ENCODE measurements at places on chromosomes 2 and 18.
A peak's percentile ranks its signal among the peaks of the same experiment; 100 is the strongest.

DNA sequence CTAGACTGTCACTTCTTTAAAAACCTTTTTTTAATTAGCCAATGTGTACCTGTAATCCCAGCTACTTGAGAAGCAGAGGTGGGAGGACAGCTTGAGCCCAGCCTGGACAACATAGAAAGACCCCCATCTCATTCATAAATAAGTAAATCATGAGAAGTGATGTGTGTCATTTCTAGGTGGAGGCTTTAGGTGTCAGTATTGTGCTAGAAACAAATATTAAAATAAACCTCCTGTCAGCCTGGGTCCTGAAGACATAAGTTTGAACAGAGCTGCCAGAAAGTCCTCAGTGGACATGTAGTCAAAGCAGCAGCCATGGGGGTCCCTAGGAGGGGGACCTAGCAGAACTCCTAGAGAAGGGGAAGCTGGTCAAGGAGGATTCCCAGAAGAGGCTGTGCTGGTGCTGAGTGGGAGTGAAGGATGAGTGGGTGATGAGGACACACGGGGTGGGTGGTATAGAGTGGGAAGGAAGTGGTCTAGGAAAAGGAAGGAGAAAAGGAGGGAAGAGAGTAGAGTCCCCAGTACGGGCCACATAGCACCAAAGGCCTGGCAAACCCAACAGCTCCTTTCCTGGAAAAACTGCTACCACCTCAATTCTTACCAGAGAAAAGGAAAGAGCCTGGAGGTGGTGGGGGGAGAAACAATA lies 316.6 kb upstream of the NCKAP5 start:
- no peaks in the 10 kb centered on the region for H3K36me3 ChIP-seq
- no peak overlapping the region for H3K4me3 ChIP-seq
- H3K4me1 ChIP-seq: peaks cover 6% of the 10 kb centered on the region
- H3K27me3 ChIP-seq: peaks cover 25% of the 10 kb centered on the region
- no peak for DNase-seq

DNA sequence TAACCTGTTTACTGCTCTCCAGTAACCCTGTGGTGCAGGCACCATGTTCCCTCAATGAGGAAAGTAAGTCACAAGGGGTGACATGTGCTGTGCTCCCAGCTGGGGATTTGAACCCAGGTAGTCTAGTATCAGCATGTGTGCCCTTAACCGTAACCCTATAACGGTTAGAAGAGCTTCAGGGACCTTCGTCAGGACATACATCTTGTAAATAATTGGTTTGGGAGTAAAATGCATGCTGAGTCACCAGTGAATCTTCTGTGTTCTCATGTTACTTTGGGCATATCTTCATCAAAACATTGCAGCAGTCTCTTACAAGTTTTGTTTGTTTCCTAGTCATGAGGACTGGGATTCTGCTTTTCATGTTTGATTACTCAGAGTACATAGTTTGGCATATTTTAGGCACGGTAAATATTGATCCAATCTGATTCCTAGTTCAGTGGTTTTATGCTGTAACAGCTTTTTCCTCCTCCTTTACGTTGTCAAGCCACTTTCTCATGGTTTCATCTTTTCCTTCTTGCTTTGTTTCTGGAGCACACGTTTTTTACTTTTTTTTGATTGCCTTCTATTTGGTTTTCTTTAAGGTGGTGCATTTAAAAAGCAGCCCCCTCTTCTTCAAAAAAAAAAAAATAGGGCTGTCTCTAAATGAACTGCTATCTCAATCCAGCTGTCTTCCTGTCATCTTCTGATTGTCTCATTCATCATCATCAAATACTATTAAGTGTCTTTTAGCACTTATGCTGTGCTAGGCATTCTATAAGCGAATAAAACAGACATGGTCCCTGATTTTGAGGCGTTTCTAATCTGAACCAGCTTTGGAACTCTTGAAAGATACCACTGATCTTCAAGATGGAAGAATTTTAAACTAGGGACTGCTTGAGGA lies 50.4 kb downstream of the CLIP4 start:
- no peaks in the 10 kb centered on the region for H3K36me3 ChIP-seq
- no peaks in the 10 kb centered on the region for H3K4me1 ChIP-seq
- peak overlapping the region; percentile 47 for H3K27ac ChIP-seq
- no peak for DNase-seq
- H3K27me3 ChIP-seq: no peaks in the 10 kb centered on the region

DNA sequence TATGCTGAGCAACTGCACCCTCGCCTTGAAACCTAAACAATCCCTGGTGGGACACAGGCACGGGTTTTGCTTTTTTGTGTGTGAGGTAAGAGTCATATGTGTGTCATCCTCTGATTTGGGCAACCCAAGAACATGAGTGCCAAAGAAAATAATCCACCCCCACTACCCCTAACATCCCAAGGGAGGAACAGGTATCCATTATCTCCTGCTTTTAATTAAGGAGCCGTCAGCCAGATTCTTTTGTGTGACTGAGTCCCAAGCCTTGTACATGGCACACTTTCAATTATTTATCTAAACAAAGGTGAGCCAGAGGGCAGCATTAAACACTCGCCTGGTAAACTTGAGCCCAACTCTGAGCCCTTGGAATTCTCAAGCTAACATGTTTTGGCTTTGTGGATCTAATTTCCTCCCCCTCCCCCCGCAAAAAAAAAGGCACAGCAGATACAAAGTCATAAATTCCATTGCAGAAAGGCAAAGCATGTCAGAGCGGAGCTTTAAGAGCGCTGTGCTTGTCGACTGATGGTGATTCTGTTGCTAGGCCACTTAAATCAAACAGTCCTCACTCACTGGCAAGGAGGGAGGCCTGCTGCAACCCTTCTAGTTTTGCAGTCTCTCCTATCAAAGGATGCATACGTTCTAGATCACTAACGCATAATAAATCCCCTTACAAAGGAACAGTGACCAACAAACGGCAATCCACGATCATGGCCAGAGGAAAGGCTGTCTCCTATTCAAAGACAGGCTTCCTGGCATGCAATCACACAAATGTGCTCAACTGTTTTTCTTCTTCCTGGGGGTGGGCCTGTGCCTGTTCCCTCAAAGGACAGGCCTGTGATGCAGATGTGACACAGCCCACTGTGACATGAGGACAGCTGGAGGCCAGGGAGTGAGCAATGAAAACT lies 143.5 kb upstream of the LMAN1 start:
- DNase-seq: no peak
- H3K36me3 ChIP-seq: no peaks in the 10 kb centered on the region
- no peaks in the 10 kb centered on the region for H3K4me1 ChIP-seq
- H3K4me3 ChIP-seq: no peak overlapping the region

- no peak overlapping the region for H3K27ac ChIP-seq
- H3K27me3 ChIP-seq: peaks cover 11% of the 10 kb centered on the region
- no peak overlapping the region for H3K4me3 ChIP-seq
Observed at GRCh38 chr2:177584030-177584692, 191.6 kb downstream of the AGPS start.

DNA sequence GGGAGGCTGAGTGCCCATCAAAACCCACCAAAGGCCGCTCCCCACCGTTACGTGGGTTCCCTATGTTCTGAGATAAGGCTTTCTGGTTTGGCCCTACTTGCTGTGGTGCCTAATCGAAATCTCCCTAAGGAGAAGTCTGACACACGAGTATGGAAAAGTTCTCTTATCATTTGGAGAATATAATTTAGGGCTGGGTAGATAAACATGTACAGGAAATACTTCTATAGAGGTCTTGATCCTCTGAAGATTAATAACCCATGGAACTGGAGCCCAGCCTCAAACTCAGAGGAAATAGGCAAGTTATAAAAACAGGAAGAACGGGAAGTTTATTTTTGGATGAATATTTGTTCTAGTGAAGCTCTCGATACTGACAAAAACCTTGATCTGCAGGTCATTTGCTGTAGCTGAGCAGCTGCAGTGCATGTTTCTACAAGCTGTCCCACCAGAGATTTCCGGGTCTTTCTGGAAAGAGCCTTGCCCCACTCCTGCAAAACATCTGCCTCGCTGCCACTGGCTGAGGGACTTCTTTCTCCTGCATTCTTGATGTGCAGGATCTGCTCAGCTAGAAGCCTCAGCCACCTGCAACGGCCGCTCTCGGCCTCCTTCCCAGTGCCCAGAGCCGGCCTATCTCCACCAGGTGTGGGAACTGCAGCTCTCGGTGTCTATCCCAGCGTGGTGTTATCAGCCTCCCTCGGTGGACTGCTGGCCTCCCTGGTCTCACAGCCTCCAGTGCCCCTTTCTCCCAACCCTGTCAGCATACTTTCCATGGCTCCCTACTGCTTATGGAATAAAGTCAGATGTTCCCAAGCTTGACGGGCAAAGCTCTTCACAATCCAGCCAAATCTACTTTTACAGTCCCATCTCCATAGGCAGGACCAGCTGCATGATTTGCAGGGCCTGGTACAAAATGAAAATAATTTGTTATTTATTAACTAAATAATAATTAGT lies 48.6 kb downstream of the SPRED2 start:
- no peaks in the 10 kb centered on the region for H3K36me3 ChIP-seq
- no peak overlapping the region for H3K27ac ChIP-seq
- no peak overlapping the region for H3K4me3 ChIP-seq
- peaks cover 27% of the 10 kb centered on the region for H3K4me1 ChIP-seq
- H3K27me3 ChIP-seq: peaks cover 44% of the 10 kb centered on the region

DNA sequence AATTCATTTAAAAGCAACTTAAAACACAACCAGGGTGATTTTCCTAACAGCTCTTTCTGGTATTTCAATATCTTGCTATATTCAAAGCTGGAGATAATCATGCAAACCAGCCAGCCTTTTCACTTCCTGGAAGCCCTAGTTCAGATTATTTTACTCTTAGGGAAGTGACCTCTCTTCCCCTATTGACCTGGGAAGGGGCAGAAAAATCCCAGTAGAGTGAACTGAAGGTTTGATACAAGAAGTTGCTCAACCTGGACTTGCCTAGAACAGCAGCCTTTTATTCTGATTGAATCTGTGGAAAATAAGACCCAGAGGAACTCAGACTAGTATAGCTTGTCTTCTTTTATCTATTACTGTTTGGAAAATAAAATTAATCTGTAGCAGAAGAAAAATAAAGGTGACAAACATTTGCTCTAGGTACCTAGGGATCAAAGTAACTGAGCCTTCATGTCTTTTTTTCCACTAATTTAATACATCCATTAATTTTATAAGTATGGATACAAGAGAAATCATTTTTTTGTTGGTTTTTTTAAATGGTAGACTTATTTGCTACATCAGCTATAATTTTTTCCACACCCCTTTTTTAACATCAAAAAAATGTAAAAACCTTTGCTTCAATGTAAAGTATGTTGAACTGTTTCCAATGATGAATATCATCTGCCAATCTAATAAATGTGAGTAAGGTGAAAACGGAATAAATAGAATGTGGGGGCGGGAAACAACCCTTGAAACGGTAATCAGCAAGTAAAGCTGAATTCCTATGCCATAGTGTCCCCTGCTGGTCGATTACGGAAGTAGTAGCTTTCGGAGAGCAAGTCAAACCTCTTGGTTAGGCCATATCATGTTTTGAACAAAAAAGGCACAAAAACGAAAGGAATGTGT lies 629.9 kb downstream of the NRXN1 start:
- no peak overlapping the region for H3K4me3 ChIP-seq
- H3K27ac ChIP-seq: no peak overlapping the region
- H3K27me3 ChIP-seq: no peaks in the 10 kb centered on the region
- H3K36me3 ChIP-seq: no peaks in the 10 kb centered on the region
- H3K4me1 ChIP-seq: no peaks in the 10 kb centered on the region
- peak; percentile 34 for DNase-seq

DNA sequence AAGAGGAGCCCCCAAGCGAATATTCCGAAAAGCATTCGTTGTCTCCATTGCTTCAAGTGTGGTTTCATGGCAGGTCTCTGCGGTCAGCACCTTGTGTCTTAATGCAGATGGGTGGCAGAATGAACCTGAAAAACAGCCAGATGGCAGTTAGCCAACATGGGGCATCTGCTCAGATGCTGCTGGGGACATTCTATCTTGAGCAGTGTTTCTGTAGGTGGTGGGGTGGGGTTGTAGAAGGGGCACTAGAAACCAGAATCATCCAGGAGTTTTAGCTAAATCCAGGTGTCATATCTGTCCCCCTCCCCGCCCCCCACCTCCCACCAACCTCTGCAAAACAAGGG lies 42.1 kb downstream of the ST6GAL2 start:
- H3K4me3 ChIP-seq: no peak overlapping the region
- H3K4me1 ChIP-seq: no peaks in the 10 kb centered on the region
- DNase-seq: no peak
- H3K36me3 ChIP-seq: no peaks in the 10 kb centered on the region

DNA sequence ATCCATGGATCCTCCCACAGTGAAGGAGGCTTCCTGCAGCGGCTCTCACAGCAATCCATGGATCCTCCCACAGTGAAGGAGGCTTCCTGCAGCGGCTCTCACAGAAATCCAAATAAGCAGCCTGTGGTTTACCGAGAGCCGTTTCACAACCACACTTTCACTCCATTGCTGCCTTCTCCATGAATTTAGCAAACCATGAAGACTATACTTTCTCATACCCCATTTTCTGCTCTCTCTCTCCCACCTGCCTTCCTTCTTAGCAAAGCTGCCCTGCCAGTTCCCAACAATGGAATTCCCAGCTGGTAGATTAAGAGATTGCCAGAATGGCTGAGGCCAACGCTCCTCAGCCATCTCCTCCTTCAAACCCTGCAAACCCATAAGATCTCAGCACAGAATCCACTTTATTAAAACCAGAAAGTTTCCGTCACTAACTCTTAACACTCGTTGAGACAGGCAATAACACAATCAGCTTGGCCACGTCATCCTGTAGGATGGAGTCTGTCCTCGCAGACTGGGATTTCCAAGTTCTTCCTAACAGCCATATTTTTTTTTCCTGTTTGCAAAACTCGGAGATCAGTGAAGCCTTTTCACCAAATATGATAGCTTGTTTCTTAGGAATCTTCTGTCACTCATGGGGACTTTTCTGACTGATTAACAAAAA lies 162.2 kb downstream of the PXDN start:
- no peaks in the 10 kb centered on the region for H3K36me3 ChIP-seq
- H3K4me1 ChIP-seq: no peaks in the 10 kb centered on the region
- H3K4me3 ChIP-seq: no peak overlapping the region

DNA sequence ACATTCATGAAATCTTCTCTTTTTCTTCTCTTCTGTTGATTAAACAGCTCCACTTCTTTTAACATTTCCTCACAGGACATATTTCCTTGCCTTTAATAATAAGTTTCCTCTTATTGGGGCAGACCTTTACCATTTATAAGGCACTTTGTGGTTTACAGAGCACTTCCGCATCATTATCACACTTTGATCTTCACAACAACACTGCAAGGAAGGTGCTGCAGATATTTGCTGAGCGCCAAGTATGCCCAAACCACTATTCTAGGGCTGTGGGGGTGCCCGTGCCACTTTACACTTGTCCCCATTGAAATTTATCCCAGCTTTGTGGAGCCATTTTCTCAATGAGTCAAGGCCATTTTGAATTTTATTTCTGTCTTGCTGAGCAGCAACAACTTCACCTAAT lies 246.6 kb downstream of the SS18 start:
- peaks cover 8% of the 10 kb centered on the region for H3K27me3 ChIP-seq
- H3K27ac ChIP-seq: no peak overlapping the region
- H3K36me3 ChIP-seq: no peaks in the 10 kb centered on the region
- no peak for DNase-seq

DNA sequence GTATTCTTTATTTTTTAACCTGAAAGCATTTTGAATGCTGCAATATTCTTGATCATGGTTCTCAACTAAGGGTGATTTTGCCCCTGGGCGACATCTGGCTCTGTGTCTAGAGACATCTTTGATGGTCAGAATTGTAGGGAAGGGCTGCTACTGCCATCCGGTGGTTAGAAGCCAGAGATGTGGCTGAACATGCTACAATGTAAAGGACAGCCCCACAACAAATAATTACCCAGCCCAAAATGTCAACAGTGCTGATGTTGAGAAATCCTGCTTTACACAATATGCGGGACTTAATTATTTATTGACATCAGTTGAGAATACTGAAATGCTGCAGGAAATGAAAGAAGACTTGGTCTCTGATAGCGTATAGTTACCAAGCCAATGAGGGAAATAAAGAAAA lies 37.5 kb upstream of the SERPINB2 start:
- peaks cover 14% of the 10 kb centered on the region for H3K27me3 ChIP-seq
- no peak overlapping the region for H3K27ac ChIP-seq
- no peak for DNase-seq
- no peaks in the 10 kb centered on the region for H3K4me1 ChIP-seq
- H3K4me3 ChIP-seq: no peak overlapping the region
